Suppressor macrophage treated with lipopolysaccharide for 1 hour (primary cell): ENCODE measurements at places on chromosomes 6 and 20.
A peak's percentile ranks its signal among the peaks of the same experiment; 100 is the strongest.

GRCh38 chr6:105179244-105180065, at the start of gene POPDC3:
TSS of gene POPDC3 (minus strand) at chr6:105180014. CDS start at chr6:105161909, 18,105 bp downstream.
- peak; percentile 63 for DNase-seq

DNA sequence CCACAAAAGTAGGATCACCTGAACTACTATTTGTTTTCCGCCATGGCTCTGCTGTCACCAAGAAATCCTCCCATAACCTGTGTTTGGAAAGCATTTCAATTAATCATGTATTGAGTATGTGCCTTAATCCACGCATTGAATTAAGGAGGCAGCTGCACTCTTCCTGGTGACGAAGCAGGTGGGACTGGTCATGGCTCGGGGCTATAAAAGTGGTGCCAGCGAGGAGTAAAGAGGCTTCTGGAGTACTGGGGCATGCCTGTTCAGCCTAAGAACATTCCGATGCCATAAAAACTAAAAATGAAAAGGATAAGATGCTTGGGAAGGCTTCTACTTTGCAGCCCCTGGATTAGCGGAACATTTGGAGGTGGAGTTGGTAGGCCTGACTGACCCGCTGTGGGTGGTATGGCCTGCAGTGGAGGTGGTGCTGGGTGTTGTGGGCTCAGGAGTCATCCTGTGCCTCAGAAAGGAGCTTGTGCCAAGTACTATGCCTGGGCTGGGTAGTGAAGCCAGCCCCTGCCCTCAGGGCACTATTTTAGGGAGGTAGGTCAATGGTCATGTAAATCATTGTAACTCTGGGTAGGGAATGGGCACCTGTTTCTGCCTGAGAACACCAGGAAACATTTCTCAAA, 110.5 kb downstream of the B3GAT2 start:
- DNase-seq, result no peak

DNA sequence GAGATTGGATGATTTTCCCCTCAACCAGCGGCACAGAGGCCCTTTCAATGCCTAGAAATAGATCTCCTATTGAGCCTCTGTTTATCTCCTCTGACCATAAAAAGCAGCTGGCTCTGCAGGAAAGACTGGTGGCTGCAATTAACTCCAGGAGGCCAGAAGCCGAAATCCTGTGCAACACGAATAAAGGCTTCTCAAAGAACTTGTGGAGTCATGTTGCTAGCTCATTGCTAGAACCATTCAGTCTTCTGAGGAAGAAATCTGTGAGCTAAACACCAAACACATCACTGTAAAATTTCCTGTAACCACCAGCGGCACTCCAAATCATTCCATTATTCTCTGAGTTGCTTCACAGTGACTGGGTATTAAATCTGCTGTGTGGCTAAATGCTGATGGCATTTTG, 49.1 kb upstream of the TPD52L1 start:
- DNase-seq, result no peak

GRCh38 chr20:3997446-3997845, 17.9 kb downstream of the RNF24 start:
- no peak for DNase-seq

DNA sequence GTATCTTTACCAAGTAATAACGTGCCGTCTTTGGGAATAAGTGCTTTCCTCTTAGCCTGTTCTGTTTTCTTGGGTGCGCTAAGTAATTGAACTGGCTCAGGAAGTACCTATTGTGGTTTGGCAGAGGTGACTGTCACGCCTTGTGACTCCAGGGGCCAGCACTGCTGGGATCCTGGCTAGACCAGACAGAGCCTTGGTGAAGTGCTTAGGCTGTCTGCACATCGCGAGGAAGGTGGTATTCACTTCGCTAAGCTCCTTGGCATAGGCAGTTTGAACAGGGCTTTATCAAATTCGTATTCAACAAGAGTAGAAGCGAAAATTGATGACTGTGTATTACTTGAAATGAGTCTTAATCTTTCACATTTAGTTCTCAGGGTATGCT, 17.6 kb downstream of the PRDM1 start:
- no peak for DNase-seq

- DNase-seq, result no peak
These were observed 78.3 kb downstream of the ATG5 start for GRCh38 chr6:106247293-106247692.
